ENCODE measurements at places on chromosomes 2 and 18. TPM values are rescaled to one million over a fixed set of nuclear protein-coding genes. Genes with fewer than 3 reads are reported as not detected.

Gene CYS1
- 0.13 TPM for total RNA-seq

Gene ACMSD
- not detected for total RNA-seq

Gene ZSWIM2
- 0.06 TPM for total RNA-seq

GRCh38 chr2:121627525-121628050 lies 21.7 kb downstream of the CLASP1 start:
- no peak for DNase-seq

GRCh38 chr18:79490626-79491041 lies 94.9 kb downstream of the NFATC1 start:
- no peak for DNase-seq

DNA sequence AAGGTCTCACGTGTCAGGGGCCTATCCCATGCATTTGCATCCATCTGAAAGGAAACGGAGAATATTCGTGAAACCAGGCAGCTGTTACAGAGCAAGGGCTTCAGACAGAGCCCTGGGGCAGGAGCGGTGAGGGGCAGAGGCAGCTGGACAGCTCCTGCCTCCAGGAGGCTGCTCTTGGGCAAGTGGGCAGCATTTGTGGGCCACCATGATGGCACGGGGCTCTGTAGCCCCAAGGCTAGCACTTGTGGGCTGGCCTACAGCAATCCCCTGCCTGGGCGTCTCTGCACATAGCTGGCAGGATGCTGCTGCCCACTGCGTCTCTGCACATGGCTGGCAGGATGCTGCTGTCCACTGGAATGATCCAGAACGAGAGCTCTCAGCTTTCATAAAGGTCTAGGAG lies 52.8 kb upstream of the PTMA start:
- no peak for DNase-seq

DNA sequence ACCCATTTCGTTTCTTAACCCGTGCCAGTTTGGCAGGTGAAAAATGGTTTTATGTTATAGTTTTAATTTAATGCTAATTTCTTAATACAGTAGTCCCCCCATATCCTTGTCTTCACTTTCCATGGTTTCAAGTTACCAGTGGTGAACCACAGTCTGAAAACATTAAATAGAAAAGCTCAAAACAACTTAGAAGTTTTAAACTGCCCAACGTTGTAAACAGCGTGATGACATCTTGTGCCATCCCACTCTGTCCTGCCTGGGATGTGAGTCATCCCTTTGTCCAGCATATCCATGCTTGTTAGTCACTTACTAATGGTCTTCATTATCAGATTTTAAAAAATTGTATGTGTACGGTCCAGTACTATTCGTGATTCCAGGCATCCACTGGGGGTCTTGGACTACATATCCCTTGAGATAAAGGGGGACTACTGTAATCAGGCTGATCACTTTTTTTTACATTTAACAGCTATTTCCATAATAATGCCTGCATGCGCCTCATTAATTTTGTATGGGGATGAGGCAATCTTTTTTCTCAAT lies 31.9 kb downstream of the SLC66A3 start:
- DNase-seq = peak; percentile 74

- no peak for DNase-seq
Measured at GRCh38 chr2:159442159-159442852, 155.8 kb upstream of the WDSUB1 start.

DNA sequence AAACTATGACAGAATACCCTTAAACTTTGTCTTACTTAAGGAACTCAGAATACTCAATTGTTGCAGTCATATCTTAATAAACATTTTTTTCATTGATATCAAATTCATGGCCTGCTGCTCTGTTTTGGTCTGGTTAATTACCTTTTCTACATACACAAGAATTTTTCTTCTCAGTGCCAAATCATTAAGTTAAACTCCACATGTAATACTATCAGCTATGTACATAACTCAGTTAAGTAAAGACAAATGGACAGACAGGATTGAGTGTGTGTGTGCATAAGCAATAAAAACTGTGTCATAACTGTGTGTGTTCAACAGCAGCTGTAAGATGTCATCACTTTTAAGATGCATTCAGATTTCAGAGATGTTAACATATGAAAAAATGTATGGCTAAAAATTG lies 34.4 kb downstream of the VRK2 start:
- DNase-seq = no peak

GRCh38 chr2:134581877-134582546 lies 136.8 kb downstream of the TMEM163 start:
- no peak for DNase-seq

Measured in LHCN-M2 (cell line).